ENCODE measurements at places on chromosomes 2 and 18.

GRCh38 chr2:31255911-31256571 is 22.1 kb downstream of the EHD3 start:
- DNase-seq: no peak

DNA sequence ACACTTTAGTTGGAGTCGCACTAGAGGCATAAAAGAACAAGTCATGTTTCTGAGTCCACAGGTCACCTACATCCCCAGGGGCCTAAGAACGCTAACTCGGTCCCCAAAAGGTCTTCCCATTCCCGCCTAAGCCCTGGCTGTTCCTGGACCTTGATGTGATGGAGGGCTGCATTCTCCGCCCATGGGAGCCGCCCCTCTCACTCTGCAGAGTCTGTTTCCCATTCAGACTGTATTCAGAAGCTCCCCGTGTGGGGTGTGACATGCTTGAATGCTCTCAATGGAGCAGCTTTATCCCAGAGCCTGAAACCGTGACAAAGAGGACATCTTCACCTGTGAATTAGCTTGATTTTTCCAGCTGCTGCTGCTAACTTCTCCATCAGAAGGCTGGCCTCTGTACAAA is 319.0 kb upstream of the KLHL29 start:
- no peak for DNase-seq

GRCh38 chr2:131146231-131146630 is 41.1 kb downstream of the PLEKHB2 start:
- DNase-seq: no peak

DNA sequence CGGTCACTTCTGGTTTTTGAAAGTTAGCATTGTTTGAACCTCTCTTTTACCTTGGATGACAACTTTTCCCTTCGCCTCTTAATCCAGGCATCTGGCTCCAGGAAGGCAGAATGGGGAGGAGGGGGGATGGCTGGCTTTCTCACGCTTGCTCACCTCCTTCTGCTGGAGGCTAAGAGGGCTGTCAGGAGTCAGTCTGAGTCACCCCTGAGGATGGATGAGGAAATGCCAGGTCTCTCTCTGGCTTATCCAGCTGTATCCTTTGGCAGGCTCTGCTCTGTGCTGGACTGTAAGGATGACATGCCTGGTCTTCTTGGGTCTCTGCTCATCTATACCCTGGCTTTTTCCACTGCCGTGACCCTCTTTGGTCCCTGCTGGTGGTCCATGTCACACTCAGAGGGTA is 142.9 kb upstream of the GYPC start:
- no peak for DNase-seq

DNA sequence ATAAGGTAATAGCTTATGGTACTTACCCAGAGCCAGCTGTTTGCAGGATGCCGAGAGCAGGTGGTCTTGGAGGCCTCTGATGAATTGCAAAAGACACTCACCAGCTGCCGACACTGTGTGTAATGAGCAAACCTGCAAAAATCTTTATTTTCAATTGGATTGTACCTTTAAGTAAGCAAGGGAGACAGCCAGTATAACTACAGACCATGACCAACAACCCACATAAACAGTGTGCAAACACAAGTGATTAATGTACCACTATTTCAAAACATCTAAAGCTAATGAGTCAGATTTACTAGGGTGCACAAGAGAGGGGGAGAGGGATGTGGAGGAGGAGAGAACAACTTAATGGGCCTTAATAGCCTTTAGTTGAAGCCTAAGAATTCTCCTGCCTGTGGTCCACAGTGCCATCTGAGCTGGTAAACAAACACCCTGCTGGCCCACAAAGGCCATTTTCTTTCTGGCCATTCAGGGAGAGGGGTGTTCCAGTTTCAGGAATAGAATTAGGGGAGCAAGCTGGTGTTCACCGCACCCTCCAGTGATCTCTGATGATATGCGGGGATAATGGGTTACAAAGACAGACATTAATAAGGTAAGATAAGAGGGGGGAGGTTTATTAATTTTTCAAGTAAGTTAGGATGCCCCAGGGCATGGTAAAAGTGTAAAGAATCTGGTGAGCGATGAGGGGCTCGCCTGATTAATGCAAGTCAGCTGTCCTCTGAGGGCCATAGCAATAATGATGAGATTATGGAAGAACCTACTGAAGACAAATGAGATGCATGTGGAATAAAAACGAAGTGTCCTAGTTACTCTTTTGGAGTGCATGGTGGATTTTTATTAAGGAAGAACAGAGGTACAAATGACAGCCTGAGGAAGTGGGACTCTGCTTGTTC is 196.4 kb downstream of the HRH4 start:
- DNase-seq: no peak

GRCh38 chr18:59539108-59539507 is 158.1 kb downstream of the CCBE1 start:
- no peak for DNase-seq

GRCh38 chr2:44952143-44952805 is 10.8 kb downstream of the SIX3 start:
- no peak for DNase-seq
